Activated CD8-positive, alpha-beta memory T cell treated with anti-CD3 and anti-CD28 coated beads for 36 hours (primary cell): ENCODE measurements at places on chromosomes 2 and 18. TPM values are rescaled to one million over a fixed set of nuclear protein-coding genes. Genes with fewer than 3 reads are reported as not detected.

The ZBTB7C gene
- 0.04 TPM for total RNA-seq

The NEURL3 gene
- 0.10 TPM for total RNA-seq

The LYG2 gene
- not detected for total RNA-seq

The UGT1A10 gene
- total RNA-seq, result not detected

The ATOH8 gene
- not detected for total RNA-seq

The KYNU gene
- total RNA-seq, result not detected

The GLI2 gene
- total RNA-seq, result not detected

The ARHGAP28 gene
- not detected for total RNA-seq

The ANKRD62 gene
- total RNA-seq, result not detected

The B3GNT7 gene
- total RNA-seq, result 0.25 TPM

The HOXD4 gene
- not detected for total RNA-seq
